ENCODE measurements at places on chromosomes 11 and 22.

DNA sequence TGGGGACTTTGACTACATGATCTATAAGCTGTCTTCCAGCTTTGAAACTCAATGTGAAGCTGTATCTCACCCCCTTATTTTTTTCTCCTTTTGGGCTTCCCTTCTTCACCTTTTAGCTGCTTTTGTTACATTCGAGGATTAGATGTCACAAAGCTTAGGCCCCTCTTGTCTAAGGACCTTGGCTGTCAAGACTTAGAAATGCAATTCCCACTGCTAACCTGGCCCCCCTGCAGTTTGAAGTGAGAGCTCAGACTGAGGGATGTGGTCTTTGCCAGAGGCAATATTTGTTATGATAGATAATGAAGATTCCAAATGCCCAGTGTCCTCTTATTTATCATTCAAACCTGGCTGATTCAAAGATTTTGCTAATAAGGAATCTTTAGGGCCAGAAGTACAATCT is 128.3 kb downstream of the ARL14EP start:
- DNase-seq, result no peak

DNA sequence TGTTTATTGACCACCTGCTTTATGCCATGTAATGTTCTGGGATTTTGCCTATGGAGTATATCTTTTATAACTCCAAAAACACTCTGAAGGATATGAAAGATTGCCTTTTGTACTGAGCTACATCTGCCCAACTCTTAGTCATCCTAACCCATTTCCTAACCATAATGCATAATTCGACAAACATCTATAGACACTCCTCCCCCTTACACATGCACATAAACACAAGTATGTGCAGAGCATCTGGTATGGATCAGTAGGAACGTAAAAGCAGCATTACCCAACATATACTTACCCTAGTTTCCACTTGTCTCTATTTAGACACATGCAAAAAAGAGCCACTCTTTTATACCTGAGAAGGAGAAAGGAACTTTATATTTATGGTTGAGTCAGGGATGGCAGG is 272.8 kb downstream of the FAM76B start:
- no peak for DNase-seq

DNA sequence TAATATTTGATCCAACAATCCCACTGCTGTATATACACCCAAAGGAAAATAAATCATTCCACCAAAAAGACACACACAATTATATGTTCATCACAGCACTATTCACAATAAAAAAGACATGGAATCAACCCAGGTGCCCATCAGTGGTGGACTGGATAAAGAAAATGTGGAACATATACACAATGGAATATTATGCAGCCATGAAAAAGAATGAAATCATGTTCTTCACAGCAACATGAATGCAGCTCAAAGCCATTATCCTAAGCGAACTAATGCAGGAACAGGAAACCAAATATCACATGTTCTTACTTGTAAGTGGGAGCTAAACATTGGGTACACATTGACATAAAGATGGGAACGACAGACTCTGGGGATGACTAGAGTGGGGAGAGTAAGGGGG is 1.1 kb upstream of the OR2D3 start:
- no peak for DNase-seq

GRCh38 chr11:134634897-134635831 is 223.1 kb upstream of the B3GAT1 start:
- DNase-seq, result no peak

GRCh38 chr11:125519860-125520834 is 24.1 kb upstream of the FEZ1 start:
- DNase-seq, result no peak

DNA sequence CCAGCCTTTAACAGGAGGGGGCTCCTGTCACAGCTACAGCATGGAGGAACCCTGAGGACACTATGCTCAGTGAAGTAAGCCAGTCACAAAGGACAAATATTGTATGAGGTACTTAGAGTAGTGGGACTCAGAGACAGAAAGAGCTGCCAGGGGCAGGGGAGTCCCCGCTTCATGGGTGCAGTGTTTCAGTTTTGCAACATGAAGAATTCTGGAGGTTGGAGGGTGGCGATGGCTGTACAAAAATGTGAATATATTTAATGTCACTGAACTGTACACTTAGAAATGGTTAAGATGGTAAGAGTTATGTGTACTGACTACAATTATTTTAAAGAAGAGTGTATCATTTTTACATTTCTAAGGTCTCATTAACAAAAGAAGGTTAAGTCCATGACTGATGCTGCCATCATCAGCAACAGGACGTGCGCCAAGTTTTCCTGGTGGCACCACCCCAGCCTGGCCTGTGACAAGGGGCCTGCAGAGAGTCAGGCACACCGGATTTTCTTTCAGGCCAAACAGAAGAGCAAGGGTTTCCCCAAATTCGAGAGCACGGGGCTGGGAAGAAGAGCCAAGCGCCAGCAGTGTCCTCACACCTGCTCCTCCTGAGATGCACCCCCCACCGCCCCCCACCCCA is 22.1 kb downstream of the YPEL1 start:
- no peak for DNase-seq

- DNase-seq, result no peak
Measured at GRCh38 chr22:17913801-17914347, 110.5 kb downstream of the MICAL3 start.

GRCh38 chr11:115266066-115266639 is 238.1 kb downstream of the CADM1 start:
- DNase-seq, result no peak

DNA sequence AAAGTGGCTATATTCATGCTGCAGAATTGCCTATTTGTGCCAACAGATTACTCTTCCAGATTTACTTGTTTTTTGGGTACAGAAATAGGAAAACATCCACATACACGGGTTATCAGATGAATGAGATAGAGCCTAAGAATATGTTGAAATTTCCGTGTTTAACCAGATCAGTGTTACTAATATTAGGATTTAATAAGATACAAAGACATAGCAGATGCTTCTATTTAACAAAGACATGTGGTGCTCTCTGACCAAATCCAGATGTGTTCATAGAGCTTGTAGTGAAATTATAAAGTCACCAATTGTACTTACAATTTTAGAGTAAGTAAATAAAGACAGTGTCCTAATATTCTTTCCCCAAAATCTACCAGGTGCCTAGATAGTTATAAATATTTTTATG is 208.0 kb downstream of the CASP12 start:
- DNase-seq, result no peak

- DNase-seq, result no peak
Measured at GRCh38 chr22:39368461-39368911, 18.7 kb downstream of the SYNGR1 start.

DNA sequence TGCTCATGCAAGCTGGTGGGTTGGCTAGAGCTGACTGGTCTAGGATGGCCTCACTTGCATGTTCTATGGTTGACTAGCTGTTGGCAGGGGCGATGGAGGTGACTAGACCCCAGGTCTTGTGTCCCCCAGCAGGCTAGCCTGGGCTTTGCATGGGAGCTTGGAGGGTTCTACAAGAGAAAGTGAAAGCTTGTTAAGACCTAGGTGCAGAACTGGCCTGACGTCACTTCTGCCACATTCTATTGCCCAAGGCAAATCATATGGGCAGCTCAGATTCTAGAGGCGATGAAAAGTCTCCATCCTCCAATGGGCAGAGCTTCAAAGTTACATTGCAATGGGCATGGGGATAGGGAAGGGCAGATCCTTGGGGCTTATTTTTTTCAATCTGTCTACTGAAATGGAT is 170.9 kb downstream of the MIAT start:
- DNase-seq, result no peak

DNA sequence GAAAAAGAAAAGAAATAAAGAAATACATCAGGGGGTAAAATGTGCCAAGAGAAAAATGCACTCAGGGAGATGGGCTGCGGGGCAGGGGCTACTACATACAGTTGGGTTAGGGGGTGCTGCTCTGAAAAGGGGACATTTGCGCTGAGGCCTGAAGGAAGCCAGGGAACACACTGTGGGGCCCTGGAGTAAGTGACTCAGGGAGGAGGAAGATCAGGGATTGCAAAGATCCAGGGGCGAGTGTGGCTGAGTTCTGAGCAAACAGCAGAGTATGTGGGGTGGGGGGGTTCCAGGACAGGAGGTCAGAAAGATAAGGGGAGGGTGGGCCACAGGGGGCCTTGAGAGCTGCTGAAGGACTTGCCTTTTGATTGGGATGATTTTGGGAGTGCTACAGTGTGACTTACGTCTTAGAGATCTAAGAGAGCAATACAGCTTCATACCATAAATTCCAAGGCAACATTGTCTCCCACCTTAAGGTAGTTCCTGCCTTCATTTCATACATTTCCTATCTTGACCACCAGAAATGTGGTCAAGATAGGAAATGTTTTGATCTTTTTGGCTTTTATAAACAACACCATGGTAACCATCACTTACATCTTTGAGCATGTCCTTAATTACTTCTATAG is 5.8 kb downstream of the A4GALT start:
- DNase-seq, result no peak

GRCh38 chr11:45917286-45917622 is 423 bp downstream of the PEX16 start:
- DNase-seq, result no peak

DNA sequence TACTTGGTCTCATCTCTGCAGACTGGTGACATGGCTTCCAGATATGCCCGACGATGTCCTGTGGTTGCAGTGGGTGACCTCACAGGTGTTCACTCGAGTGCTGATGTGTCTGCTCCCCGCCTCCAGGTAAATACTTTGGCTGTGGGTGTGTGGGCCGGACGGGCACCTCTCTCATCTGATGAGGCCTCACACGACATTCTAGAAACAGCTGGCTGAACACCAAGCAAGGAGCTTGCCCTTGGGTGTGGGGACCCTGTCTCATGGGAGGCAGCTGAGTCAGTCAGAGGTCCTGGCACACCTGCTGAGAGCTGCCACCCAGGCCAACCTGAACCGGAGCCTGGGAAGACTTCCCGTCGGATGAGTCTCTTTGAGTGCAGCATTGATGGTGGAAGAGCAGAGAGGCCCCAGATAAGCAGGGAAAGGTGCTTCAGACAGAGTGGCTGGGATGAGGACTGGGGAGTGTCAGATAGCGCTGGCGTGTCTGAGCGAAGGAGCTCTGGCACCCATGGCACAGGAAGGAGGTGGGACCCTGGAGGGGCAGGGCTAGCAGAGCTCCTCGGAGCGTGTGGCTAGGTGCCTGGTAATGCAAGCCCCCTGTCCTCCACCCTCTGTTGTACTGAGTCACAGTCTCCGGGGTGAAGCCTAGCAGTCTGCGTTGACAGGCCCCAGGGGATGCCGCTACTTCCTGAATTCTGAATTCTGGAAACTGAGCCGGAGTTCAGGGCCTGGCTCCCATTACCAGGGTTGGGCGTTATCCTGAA is 10.4 kb upstream of the SAMM50 start:
- DNase-seq, result no peak

GRCh38 chr11:69910519-69911309 is 91.5 kb upstream of the FGF3 start:
- no peak for DNase-seq

All from activated CD4-positive, alpha-beta T cell treated with anti-CD3 and anti-CD28 coated beads for 4 hours (primary cell).